ENCODE measurements at places on chromosomes 13 and 19.

DNA sequence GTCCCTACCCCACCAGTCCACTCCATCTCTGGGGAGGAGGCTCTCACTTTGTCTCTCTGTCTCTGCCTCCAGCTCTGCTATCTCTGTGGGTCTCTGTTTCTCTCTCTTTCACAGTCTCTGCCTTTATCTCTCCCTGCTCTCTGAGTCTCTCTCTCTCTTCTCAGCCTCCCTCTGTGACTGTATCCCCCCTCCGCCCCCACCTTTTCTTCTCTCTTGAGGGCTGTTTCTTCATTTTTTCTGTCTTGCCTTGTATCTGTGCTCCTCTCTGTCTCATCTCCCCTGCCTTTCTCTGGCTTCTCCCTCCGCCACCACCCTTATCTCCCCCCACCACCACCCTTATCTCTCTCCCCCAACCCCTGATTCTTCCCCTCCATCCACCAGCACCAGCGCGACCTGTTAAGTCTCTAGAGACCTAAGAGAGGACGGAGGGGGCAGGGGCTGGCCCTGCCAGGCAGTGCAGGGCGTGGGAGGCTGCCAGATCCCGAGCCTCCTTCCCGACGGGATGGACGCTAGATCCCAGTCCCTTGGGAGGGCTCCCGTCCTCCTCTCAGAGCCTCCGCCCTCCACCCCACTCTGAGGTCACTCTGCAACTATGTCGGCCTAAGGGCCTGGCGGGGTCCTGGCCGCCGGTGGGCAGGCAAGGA lies 1.0 kb downstream of the AXL start:
- DNase-seq, result no peak

GRCh38 chr13:86193281-86193680 lies 394.1 kb upstream of the SLITRK6 start:
- no peak for DNase-seq

GRCh38 chr13:24269821-24270220 lies 39.6 kb upstream of the C1QTNF9 start:
- DNase-seq, result no peak

- DNase-seq, result no peak
These were observed 639 bp upstream of the SLAIN1 start for GRCh38 chr13:77696879-77697216.

- DNase-seq, result no peak
These were observed 204.1 kb downstream of the KATNAL1 start for GRCh38 chr13:30103161-30103840.

- no peak for DNase-seq
These were observed 40.3 kb downstream of the RASL11A start for GRCh38 chr13:27310946-27311345.

DNA sequence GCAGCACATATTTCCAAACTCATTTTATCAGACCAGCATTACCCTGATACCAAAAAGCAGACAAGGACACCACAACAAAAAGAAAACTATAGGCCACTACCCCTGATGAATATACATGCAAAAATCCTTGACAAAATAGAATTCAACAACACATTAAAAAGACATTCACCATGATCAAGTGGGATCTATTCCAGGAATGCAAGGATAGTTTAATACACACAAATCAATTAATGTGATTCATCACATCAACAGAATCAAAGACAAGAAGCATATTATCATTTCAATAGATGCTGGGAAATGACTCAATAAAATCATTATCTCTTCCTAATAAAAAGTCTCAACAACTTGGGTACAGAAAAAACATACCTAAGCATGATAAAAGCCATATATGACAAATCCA lies 11.2 kb downstream of the ZNF347 start:
- no peak for DNase-seq

- DNase-seq, result no peak
These were observed 331.0 kb upstream of the DACH1 start for GRCh38 chr13:72198042-72198441.

DNA sequence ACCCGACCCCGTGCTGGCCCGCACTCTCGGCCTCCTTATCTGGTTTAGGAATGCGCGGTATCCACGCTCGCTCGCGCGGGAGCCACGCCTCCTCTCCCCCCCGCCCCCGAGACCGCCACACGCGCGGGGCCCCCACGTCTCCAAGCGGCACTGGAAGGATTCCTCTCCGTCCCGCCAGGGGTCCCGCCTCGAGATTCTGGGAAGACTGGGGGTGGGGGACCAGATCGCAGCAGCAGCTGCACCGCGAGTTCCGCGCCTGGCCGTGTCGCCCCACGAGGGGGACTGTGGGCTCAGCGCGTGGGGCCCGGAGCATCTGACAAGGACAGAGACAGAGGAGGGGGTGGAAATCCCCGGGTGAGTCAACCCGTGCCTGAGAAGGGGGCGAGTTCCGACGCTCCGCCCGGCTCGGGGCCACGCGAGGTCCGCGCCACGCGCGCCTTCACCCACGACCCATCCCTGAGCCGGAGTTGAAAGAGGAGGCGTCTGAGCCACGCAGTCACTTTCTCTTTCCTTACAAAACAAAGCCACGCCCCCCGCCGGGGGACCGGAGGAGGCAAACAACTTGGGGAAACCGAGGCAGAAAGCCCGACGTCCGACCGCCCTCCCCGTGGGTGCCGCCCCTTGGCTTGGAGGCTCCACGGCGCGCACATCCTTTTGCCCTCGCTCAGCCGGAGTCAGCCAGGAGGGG lies 814 bp downstream of the S1PR2 start:
- DNase-seq, result peak; percentile 74

GRCh38 chr19:44671400-44671799 lies at the start of gene CEACAM19:
Gene CEACAM19 (plus strand): TSS chr19:44671482. CDS start chr19:44671932, 450 bp downstream.
- DNase-seq, result no peak

GRCh38 chr13:99467764-99468163 lies 33.5 kb upstream of the TM9SF2 start:
- DNase-seq, result no peak

DNA sequence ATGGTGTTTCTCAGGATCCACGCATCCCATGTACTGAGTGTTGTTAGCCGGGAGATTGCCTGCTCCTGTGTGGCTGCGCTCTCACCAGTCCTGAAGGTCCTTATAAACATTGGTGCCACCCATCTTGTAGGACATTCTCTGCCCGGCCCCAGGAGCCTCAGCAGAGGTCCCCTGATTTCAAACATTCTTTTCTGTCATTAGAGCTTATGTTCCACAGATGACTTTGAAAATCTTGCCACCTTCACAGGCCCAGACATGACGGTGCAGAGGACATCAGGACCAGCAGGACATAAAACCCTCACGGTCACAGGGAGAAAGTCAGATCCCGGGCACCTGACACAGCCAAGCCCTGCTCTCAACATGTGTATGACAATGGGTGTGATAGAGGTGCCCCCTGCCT lies 33.2 kb upstream of the PEPD start:
- no peak for DNase-seq

GRCh38 chr13:110233951-110234280 lies 73.0 kb downstream of the COL4A1 start:
- DNase-seq, result no peak

GRCh38 chr13:99279637-99280036 lies 21.5 kb upstream of the GPR18 start:
- DNase-seq, result no peak

- no peak for DNase-seq
These were observed 49.6 kb downstream of the RYR1 start for GRCh38 chr19:38483016-38483630.

DNA sequence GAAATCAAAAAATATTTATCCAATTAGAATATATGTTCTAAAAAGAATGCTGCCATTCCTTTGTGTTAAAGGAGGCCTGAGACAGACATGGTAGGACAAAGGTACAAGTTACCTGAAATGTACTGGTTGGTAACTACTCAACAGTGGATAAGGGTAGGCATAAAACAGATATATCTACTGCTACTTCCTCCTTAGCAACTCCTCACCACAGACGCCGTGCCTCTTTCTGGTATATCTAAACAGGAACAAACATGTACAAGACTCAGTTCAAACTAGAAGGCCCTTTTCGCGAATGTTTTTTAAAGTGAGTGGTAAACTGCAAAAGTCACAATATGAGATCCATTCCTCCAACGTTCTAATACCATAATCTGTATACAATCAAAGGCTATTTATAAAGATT lies 86.9 kb downstream of the TBC1D4 start:
- DNase-seq, result no peak

DNA sequence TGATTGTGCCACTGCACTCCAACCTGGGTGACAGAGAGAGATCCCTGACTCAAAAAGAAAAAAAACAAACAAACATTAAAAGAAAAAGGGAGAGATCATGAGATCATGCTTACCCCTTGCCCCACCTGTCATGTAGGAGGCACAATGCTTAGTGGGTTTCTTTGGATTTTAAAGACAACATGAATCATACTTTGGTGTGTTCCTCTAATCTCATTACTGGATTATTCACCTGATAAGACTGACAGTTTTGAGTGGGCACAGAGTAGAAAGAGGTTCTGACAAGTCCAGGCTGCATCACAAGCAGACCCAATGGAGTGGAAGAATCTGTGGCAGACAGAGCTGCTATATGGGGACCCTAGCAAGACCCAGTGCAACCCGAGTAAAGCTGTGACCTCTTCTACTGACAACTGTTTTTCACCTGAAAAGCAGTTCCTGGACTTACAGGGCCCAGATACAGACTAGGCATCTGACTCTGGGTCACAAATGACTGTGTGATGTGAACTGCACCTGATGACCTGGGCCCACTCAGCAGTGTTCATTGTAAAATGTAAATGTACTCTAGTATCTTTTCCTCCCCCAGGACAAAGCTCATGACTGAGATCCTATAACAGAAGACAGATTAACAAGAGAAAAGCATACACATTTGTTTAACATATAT lies 28.9 kb upstream of the USP12 start:
- DNase-seq, result no peak

DNA sequence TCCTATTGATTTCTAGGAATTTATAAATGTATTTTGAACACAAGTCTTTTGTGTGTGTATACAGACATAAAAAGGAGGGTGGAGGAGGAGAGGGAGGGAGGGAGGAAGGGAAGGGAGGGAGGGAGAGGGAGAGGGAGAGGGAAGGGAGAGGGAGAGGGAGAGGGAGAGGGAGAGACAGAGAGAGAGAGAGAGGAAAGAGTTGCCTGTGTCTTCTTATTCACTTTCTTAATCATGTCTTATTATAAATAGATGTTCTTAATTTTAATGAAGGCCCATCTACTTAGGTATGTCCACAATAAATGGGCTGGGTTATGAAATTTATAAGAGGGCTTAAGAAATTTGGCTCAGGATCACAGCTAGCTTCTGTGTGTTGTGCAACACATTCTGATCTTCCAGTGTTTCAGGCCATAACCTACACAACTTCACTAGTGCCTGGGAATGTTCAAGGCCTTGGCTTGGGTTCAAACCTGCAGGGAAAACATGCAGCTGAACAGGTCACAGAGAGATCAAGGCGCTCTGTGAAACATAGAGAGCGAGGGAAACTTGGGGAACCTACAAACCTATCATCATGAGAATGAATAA lies 39.3 kb downstream of the ZNF45 start:
- DNase-seq, result no peak

GRCh38 chr19:14770944-14771839 lies 7.2 kb downstream of the ADGRE2 start:
- DNase-seq, result no peak

DNA sequence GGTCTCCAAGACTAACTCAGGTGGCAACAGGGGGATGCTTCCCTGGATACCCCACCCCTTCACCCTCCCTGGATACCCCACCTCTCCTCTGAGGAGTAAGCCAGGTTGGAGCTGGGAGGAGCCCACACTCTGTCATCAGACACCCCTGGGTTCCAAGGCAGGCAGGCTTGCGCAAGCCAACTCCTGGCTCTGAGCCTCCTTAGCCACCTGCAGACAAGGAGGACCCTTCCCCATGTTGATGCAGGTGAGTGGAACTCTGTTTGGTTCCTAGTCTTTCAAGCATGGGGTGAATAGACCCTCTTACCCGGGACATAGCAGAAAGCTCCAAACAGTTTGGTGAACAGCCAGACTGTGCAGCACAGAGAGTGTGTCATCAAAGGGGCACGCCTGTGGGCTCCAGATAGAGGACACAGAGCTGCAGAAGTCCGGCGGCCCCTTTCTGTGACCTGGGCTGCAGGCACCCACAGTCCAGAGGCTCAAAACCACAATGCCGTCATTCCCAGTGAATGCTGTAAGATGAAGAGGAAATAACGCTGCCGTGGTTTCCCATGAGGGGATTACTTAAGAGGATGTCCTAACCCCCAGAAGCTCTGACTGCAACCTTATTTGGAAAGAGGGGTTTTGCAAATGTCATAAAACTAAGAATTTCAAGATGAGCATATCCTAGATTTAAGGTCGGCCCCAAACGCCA lies 12.1 kb upstream of the HAS1 start:
- DNase-seq, result no peak

- DNase-seq, result no peak
These were observed 230.1 kb downstream of the DLEU7 start for GRCh38 chr13:50613356-50613831.

DNA sequence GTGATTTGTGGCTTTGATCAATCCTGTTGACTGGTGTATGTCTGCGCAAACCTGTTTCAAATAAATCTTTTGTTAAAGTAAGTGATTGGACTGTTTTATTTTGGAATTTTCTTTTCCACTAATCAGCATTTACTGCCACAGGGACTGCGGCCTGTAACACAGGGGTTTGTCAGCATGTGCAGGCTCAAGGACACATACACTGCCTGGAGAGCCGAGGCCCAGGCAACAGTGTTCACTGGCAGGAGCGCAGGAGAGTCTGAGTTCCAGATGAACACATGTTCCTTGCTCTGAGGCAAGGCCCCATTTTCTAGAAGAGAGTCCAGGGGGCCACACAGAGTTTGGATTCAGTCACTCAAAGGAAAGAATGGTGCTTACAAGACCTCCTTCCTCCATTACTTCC lies 26.0 kb downstream of the SHISA2 start:
- no peak for DNase-seq

DNA sequence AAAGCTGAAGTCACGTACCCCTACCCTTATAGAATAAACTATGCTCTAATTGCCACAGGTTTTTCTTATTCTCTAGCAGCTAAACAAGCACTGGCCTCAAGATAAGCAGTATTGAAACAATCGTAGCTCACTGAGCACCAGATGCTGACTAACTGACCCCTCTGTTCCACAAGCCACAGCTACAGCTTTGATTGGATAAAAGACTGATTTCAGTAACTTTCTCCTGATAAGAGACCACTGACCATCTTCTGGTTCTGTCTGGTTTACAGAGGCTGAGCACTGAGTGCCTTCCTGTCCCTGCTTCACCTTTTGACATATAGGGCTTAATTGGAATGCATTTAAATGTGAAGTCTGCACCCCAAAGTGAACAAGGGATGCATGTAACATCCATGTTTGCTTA lies 8.4 kb upstream of the RAP2A start:
- DNase-seq, result no peak

GRCh38 chr19:48102870-48103751 lies 7.5 kb downstream of the PLA2G4C start:
- DNase-seq, result no peak

- DNase-seq, result no peak
These were observed 9.8 kb upstream of the SIGLEC8 start for GRCh38 chr19:51467864-51468544.

GRCh38 chr13:108302279-108302678 lies 32.8 kb downstream of the TNFSF13B start:
- no peak for DNase-seq

DNA sequence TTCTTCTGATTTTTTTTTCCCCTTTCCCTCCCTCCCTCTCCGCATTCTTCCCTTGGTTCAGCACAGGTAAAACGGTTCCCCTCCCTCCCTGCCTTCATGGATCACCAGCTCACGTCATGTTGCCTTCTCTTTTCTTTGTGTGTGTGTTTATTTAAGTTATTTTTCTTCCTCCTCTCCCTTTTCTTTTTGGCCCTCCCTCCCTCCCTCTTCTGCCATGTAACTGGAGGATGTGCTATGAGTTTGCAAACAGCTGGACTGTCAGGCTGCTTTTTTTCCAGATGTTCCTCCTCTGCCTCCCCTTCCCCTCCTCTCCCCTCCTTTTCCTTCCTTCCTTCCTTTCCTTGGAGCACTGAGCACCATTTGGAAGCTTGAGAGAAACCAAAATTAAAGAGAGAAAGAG lies 2.0 kb downstream of the LENG9 start:
- no peak for DNase-seq

All from stimulated activated CD4-positive, alpha-beta T cell treated with anti-CD3 and anti-CD28 coated beads, Interleukin-4, amount 100 ng/mL, for 1 hour (primary cell).